Anterior cingulate cortex (tissue), 58 donors: ENCODE measurements at places on chromosomes 7 and 10.

- no peak for DNase-seq
Observed at GRCh38 chr7:44537442-44537841, 3.7 kb downstream of the NPC1L1 start.

GRCh38 chr10:95505641-95506040, 55.5 kb downstream of the SORBS1 start:
- no peak for DNase-seq

- DNase-seq, result no peak
Observed at GRCh38 chr10:85100495-85100894, 772.1 kb downstream of the CCSER2 start.

- DNase-seq, result no peak
Observed at GRCh38 chr10:97463363-97464132, 17.6 kb downstream of the ZDHHC16 start.

DNA sequence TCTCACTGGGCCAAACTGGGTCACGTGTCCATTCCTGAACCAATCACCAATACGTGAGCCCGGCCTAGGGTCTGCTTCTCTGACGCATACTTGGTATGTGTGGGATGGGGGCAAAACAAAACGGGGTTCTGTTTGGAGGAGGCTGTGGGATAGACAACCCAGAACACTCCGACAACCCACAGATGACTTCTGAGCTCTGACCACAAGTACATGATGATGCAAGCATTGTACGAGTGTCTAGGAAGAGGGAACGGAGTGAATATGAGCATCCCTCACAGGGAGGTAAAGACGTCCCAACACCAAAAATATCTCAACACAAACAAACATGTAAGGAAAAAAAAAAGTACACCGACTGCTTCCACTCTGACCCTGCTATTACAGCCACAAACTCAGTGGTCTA, 5.6 kb downstream of the DAGLB start:
- no peak for DNase-seq

GRCh38 chr10:91210435-91210834, 10.0 kb upstream of the PCGF5 start:
- no peak for DNase-seq

GRCh38 chr7:104153287-104153686, 54.5 kb downstream of the ORC5 start:
- DNase-seq, result no peak

GRCh38 chr10:59448616-59449015, 86.3 kb upstream of the FAM13C start:
- no peak for DNase-seq

DNA sequence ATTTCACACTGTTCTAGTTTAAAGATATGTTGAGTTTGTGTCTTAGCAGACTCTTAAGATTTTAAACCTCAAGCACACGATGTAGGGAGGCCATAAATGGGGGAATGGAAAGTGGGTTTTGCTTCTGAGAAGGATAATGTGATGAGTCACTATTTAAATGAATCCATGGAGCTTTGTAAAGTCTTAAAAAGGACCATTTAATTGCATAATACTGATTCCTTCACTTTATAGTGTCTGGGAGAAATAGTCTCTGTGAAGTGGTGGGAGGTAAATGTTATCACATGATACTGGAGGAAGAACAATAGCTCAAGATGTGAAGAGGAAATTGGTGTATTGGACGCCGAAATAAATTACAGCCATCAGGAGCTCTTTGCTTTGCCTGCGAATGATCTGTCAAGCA, 84.0 kb upstream of the MYO3A start:
- DNase-seq, result no peak

DNA sequence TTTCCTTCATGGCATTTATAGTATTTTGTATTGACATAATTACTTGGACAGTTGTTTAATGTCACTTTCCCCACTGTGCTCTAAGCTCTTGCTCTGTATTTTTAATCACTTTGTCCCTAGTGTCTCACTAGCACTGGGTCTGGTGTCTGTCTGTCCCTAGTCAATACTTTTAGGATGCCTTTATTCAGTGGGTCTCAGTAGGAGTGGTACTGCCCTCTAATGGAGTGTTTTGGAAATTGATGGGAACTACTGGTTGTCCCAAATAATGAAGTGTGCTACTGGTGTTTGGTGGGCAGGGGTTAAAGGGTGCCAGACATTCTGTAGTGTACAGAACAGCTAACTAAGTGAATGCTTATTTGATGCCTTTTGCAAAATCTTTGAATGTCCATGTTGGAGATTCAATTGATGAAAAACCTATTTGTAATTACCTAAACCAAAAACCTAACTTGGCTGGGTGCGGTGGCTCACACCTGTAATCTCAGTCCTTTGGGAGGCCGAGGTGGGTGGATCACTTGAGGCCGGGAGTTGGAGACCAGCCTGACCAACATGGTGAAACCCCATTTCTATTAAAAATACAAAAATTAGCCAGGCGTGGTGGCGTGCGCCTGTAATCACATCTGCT, 33.3 kb downstream of the CDK14 start:
- no peak for DNase-seq

GRCh38 chr7:55071411-55072175, 52.8 kb downstream of the EGFR start:
- DNase-seq, result no peak

- DNase-seq, result no peak
Observed at GRCh38 chr7:155212301-155213015, 85.2 kb upstream of the INSIG1 start.

- no peak for DNase-seq
Observed at GRCh38 chr10:129507216-129507889, 40.3 kb downstream of the MGMT start.

- no peak for DNase-seq
Observed at GRCh38 chr10:7546385-7546967, 120.3 kb downstream of the ITIH5 start.

DNA sequence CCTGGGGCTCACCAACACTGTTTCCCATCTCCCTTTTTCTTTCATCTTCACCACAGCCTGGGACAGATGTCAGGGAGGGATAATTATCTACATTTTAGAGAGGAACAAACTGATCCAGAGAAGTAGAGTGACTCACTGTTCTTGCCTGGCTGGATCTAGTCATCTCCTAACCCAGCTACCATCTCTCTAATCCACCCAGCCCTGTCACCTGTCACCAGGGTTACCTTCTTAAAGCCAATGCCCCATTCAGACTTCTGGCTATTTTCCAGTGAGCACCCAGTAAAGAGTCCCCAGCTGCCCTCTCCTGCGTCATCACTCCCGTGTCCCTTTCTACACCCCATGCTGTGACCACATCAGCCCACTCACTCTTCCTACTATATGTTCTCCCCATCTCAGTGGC, 68.4 kb upstream of the DUSP5 start:
- no peak for DNase-seq

DNA sequence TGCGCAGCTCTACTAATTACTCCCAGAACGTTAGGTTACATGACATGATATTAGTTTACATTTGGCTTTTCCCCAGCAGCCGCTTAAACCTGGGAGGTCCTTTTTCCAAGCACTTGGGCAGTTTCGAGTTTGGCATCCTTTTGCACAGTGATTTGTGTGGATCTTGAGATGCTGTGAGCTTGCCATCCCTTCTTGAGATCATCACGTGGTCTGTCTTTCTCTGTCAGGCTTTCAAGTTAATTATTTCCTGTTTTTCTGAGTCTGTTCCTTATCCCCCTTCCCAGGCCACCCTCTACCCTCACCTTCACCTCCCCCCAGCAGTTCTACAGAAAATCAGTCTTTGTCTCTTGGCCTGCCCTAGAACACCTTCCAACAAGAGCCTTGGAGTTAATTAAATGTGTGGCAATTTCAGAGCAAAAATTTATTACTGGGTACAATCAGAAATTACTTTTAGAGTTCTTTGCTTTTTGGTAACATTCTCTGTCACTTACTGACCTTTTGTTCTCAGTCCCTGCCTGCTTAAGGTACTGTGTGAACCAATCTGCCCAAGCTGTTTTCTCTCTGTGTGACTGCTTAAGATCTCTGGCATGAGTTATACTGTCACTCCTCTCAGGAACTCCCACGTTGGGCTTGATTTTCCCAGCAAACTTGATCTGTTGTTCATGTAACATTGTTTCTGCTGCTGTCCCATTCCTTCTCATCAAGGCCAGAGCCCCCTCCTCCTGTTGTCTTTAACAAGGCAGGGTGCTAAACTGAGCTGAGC, 3.1 kb upstream of the SLF2 start:
- peak; percentile 13 for DNase-seq

DNA sequence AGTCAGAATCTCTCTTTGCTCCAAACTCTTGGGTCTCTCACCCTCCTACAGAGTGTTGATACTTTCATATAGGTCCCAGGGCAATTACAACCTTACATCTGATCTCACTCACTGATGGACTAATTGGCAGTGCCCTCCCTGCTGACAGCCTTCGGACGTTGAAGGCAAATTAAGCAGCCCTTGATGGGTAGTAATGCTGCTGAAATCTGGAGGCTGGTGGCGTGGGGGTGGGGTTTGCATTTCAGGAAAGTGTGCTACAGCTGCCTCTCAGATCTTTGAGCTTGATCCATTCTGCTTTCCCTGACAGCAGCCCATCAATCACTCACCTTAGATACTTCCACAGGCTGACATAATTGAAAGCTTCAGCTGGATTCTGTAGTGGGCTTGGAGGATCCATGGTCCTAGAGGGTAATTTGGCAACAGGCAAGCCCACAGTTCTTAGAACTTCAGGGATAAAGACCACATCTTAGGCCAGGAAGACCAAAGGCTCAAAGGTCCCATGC, 349.1 kb upstream of the PODXL start:
- DNase-seq, result no peak

DNA sequence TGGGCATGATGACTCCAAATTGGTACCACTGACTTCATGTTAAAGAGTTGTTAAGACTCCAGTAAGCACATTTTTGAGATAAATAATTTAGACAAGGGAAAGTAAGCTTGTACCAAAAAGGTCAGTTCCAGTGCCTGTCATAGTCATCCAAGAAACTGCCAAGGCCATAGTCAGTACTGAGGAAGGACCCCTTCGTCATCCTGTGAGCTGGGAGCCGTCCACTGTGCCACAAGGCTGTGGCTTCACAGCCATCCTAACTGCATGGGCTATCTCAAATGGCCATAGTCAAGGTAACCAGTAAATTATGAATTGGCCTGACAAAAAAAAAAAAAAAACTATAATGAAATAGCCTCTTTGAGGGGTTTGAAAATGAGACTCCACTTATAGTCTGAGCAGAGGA, 207.2 kb downstream of the C7orf25 start:
- no peak for DNase-seq

- DNase-seq, result no peak
Observed at GRCh38 chr10:11322698-11323097, 288.8 kb downstream of the USP6NL start.

GRCh38 chr10:129631870-129632623, 165.0 kb downstream of the MGMT start:
- DNase-seq, result no peak

GRCh38 chr10:43055217-43055616, 21.7 kb upstream of the RET start:
- no peak for DNase-seq

- no peak for DNase-seq
Observed at GRCh38 chr10:113604572-113604971, 51.7 kb downstream of the HABP2 start.

- DNase-seq, result no peak
Observed at GRCh38 chr10:34524369-34525091, 290.6 kb downstream of the PARD3 start.

DNA sequence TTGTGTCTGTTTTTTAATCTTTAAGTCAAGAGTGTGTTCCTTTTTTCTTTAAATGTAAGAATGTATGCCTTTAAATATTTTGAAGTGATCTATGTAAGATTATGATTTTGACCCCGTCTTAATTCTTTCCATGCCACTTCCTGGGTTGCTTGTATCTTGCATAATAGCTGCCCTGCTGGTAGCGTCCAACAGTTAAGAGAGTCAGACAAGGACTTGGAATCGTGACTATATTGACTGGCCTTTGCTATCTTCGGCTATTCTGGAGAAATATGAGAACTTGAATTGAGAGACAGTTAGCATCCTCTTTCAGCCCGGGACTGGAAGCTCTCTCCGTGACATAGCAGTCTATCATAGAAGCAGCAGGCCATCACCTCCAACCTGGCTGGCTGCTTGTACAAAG, 13.0 kb downstream of the NRP1 start:
- DNase-seq, result no peak

GRCh38 chr10:117186832-117187615, 10.3 kb upstream of the KCNK18 start:
- no peak for DNase-seq

GRCh38 chr7:29642494-29643155, 79.0 kb downstream of the PRR15 start:
- DNase-seq, result no peak

DNA sequence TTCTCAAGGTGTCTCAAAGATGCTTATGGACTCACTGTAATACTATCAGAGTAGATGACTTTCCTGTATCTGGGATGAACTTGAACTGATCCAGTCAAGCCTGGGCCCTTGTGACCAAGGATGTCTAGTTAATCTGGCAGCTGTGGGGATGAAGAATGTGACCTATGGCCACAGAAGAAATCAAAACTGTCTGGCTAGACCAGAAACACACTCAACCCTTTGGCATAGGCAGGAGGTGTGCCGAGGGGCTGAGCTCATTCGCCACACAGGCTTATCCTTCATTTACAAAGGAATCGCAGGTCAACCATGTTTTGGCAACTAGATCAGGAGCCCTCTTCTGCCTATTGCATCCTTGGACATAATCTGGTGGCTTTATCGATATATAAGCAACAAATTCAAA, 110.6 kb downstream of the ATXN7L1 start:
- DNase-seq, result no peak

DNA sequence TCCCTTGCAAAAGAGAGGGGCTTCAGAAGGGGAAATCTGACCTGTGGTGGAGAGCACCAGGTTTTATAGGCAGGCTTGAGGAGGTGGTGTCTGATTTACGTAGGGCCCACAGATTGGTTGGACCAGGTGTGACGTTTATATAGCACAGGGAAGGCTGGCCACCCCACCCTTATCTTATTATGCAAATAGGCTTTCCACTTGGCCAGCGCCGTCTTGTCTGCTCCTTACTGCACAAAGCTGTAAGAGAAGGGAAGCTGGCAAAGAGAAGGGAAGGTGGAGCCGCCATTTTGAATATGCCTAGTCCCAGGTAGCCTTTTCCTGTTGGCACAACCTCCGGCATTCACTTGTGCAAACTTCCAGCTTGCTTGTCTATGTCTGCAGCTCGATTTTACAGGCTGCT, 221.4 kb downstream of the GATA3 start:
- DNase-seq, result no peak

GRCh38 chr10:97726636-97727178, 10.2 kb upstream of the ZFYVE27 start:
- no peak for DNase-seq
